ENCODE measurements at places on chromosomes 3 and 15.

DNA sequence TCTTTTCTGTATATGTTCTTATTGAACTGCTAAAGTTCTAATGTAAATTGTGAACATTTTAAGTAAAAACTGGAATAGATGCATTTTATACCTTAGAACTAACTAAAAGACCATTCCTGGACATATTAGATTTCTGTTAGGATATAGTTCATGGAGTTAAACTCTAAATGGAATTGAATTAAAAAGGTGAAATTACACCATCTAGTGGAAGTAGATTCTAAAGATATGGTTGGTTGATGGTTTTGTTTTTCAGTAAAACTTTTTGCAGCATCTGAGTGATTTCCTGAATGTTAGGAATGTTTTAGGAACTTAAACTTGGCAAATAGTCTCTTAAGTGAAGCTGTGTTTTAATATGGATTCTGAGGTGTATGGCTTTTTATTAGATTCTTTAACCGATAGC is 96.8 kb downstream of the SLMAP start:
- no peak for DNase-seq

- no peak for DNase-seq
Observed at GRCh38 chr3:137343283-137343682, 385.5 kb downstream of the IL20RB start.

DNA sequence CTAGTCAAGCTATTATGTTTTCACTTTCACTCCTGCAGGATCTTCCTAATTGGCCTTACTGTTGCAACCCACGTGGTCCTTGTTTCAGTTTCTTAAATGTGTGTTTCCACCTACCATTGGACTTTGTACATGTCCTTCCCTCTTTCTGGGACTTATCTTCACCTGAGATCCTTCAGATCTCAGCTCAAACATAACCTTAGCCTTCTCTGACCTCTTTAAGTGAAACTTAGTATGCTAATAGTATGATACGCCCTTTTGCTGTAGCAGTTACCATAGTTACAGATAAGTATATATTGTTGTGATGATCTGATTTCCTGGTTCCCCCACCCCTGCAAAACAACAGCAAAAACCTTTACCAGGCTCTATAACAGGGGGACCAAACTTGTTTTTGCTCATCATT is 35.2 kb downstream of the U2SURP start:
- no peak for DNase-seq

- no peak for DNase-seq
Observed at GRCh38 chr3:134998855-134999254, 203.8 kb downstream of the EPHB1 start.

DNA sequence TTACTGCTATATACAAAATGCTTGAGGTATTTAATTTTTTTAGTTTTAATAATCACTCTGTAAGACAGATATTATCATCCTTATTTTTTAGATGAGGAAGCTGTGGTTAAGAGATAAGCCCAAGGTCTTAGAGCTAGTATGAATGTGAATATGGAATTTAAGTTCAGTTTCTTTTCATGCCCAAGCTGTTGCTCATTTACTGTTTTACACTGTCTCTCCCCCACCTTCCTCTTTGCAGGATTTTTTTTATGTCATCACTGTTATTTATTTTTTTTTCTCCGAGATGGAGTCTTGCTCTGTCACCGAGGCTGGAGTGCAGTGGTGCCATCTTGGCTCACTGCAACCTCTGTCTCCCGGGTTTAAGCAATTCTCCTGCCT is 22.5 kb downstream of the MAP2K5 start:
- no peak for DNase-seq

DNA sequence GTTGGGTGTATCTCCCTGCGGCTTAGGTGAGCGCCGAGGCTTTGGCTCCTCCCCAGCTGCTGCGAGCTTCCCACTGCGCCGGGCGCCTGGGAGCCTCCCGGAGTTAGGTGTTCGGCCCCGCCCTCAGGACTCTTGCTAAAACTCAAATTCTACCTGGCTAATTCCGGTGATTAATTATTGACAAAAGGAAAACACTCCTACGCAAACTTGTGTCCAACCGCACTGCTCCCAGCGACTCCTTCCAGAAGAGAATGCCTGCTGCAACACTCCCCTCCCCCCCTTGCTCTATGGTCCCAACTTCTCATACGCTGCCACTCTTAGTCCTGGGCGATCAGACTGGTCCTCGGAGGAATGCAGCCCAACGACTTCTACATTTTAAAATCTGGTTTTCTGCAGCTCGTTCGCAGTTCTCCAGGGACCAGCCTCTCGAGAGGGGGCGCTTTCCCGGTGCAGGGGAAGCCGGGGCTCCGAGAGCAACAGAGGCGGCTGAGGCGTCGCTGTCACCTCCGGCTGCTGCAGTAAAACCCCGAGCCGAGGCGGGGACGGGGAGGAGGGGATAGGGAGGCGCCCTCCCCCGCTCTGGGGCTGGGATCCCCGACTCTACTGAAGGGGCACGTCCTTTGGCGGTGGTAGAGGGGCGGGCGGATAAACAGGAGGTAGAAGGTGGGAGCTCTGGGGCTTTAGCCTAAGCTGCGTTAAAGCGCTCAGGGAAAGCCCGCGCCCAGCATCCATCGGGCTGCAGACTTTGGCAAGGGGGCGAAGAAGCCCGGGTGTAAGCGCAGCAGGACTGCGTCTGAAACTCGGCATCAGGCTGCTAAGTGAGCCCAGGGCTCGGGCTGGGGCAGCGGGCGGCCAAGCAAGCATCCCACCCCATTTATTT is at the start of gene SPTSSB:
Gene SPTSSB, minus strand, starts transcription at position 77 of the 880 bp plus-strand sequence. CDS start 25,194 bp downstream, outside the sequence.
- DNase-seq = no peak

DNA sequence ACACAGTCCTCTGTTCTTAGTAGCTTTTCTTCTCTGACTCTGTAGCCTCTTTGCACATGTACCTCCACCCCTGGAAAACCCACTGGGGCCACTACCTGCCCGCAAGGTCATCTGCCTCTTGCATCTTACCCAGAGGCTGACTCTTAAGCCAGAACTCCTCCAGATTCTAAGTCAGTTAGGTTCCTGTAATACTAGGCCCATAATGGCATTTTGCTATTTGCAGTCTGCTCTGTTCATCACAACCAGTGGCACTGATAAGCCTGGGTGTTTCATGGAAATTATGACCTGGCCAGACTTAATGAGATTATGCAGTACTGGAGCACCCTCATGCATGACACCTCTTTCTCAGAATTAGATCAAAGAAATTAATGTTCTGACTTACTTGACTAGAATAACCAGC is 31.7 kb upstream of the ATG7 start:
- no peak for DNase-seq

- no peak for DNase-seq
Observed at GRCh38 chr15:99113547-99114271, 8.8 kb downstream of the SYNM start.

DNA sequence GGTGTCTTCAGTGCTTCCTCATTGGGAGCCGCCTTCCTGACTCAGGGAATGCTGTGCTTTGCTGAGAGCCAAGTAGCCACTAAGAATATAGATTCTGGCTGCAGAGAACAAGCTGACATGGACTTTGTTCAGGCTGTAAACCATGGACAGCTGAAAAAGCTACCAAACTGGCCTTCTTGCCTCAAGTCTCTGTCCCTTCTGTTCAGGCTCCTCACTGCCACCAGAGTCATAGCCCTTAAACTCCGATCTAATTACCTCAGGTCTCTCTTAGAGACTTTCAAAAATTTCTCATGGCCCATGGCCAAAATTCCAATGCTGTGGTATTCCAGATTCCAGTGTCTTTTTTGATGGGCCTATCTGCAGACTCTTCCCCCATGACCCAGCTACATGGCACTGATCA is 19.4 kb upstream of the PTX3 start:
- DNase-seq = no peak

DNA sequence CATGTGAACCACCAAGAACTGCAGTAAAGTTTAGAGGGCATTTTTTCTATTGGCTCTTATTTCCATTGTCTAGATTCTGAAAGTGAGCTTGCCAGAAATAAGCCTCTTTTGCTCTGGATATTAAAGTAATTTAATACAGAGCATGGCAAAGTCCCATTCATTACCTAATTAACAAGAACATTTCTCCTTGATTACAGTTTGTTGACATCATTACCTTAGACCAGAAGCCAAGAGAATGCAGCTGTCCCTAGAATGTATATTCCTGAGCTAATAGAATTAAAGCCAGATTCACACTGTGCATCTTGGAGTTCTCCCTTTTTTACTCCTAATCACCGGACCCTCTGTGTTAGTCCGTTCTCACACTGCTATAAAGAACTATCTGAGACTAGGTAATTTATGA is 46.4 kb upstream of the TM4SF4 start:
- DNase-seq = no peak

- DNase-seq = no peak
Observed at GRCh38 chr3:105828703-105829102, 40.1 kb downstream of the CBLB start.

DNA sequence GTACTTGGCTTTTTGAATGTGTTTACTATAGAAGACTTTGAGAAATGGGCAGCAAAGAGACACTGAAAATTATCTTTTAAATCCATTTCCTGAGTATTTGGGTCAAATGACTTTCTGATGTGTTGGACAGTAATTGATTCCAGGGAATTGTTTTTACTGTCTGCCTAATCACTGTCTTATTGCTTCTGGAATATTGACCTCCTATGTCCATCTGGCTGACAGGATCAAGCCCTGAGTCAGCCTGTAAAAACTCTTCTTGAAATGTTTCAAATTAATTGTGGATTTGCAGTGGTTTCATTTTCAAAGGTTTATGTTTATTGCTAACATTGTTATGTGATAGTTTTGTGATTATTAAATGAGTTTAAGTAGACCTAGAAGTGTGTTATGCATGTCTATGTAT is 50.6 kb upstream of the MLF1 start:
- DNase-seq = no peak

- DNase-seq = no peak
Observed at GRCh38 chr15:92619145-92620101, 36.2 kb downstream of the FAM174B start.

GRCh38 chr3:135118792-135119191 is 323.7 kb downstream of the EPHB1 start:
- DNase-seq = no peak

DNA sequence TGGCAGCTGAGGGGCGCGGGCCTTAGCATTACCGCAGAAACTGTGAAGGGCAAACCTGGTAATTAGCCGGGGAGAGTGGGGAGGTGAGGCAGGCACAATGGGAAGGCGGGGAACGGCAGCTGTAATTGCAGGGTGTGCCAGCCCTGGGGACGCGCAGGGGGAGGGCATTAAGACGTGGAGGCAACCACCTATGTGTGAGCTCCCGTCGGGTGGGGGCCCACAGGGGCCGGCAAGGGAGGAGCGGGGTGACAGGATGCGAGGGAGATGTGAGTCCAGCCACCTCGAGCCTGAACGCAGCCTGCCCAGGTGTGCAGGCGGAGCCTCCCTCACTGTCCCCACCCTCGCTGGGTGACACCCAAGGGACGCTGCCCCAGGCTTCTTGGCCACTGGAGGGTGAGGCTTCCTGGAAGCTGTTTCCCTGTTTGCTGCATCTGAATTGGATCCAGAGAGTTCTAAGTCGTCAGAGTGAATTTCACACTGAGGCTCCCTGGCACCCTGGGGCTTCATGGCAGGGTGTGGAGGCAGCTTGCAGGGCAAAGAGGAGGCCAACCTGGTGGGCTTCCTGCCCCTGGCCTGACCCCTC is 130.6 kb upstream of the MEF2A start:
- DNase-seq = no peak

DNA sequence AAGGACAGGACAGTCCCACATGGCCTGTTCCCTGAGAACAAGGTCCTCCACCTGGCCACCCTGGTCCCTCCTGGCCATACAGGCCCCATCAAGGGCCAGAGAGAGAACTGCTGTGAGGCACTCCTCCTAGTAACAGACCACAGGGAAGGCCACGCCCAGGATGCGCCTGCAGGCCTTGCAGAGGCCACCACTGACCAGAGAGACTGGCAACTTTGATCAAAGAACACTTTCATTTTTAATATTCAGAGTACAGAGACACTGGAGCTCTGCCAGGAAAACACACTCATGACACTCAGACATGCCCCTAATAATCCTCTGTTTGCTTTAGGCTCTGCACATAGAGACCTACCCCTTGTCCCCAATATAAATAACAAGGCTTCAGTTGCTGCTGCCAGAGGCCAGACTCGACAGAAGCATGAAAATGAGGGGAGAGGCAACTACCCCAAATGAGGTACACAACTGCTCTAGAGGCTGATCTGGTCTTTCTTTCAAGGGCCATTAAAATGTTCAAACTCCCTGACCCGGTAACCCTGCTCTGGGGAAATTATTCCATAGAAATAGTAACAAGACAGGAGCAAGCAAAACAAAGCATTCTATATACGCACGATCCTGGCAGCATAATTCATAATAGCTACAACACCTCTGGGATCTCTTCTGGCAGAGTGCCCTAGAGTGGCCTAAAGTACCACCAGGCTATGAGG is 44.8 kb downstream of the CCDC12 start:
- DNase-seq = no peak

GRCh38 chr3:11480663-11481298 is 162.9 kb downstream of the VGLL4 start:
- DNase-seq = no peak

All from substantia nigra (tissue), 51 donors.